ENCODE measurements at places on chromosomes 5 and 9.

- DNase-seq, result peak; percentile 80
Measured at GRCh38 chr9:98706651-98707165, 2.0 kb downstream of the GABBR2 start.

- DNase-seq, result no peak
Measured at GRCh38 chr9:2466703-2467102, 154.9 kb upstream of the VLDLR start.

DNA sequence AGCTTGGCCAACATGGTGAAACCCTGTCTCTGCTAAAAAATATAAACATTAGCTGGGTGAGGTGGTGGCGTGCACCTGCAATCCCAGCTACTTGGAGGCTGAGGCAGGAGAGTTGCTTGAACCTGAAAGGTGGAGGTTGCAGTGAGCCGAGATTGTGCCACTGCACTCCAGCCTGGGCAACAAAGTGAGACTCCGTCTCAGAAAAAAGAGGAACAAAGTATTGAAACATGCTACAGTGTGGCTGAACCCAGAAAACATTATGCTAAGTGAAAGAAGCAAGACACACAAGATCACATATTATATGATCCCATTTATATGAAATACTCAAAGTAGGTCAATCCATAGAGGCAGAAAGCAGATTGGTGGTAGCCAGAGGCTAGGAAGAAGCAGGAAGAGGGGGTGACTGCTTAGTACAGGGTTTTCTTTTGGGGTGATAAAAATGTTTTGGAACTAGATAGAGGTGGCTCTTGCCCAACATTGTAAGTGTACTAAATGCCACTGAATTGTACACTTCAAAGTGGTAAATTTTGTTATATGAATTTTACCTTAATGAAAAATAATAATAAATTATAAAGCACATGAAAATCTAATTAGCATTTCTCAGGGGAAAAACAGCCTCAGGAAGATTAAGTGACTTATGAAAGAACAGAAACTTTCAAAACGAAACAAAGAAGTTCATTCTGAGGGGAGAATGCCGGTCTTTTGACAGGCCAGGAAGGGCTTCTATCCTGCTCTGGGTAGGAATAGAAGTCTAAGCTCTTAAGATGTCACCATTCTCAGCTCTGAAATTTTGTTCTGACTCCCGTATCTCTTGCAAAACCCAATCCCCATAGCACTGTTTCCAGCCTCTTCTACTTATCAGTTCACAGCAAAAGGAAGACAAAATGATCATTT, 161.1 kb upstream of the TBCA start:
- no peak for DNase-seq

GRCh38 chr5:103808464-103809106, 246.0 kb upstream of the NUDT12 start:
- DNase-seq, result peak; percentile 44

- DNase-seq, result no peak
Measured at GRCh38 chr5:96856371-96856770, 19.9 kb upstream of the ERAP2 start.

DNA sequence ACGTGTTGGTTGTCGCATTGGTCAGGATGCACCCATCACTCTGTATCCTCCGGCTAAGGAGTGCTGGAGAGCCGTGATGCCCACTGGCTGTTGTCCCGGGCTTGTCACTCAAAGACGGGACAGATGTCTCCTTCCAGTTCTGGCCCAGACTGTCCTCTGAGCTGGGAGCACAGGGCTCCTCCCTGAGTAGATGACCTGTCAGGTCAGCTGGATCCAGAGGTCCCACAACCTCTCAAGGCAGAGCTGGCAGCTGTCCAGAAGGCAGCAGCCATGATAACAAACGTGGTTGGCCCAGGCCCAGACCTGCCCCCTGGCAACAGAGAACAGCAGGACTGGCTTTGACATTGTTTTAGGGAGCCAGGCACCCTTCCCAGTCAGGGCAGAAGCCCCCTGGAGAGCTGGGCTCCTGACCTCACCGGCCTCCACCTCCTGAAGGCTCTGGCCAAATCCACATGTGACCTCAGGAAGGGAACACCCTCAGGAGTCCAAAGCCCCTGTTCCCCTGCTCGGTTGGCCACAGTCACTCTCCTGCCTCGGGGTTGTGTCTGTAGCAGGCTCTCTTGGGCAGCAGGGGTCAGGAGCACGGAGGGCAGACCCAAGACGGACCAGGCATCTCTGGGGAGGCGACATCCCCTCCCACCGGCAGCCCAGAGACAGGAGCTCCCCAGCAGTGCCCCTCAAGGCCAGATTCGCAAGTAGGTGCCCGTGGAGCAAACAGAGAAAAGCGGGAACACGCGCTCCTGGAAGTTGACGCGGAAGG, 10.3 kb downstream of the TRIM7 start:
- no peak for DNase-seq

GRCh38 chr9:5876711-5877110, 14.0 kb upstream of the MLANA start:
- DNase-seq, result no peak

DNA sequence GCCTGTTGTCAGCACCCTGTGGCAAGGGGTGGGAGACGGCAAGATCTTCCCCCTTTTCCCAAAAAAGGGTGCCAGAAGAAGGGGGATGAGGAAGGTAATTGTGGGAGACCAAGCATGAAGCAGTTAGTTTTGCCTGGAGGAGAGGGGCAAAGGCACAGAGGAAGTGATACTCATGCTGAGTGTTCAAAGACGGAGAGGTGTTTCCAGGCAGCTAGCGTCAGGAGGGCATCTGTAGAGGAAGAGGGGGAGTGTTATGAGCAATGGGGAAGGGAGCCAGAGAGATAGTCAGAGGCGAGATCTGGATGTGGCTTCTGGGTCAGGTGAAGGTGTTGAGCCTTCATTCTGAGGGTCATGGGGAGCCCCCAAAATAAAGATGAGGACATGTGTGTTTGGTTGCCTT, 26.9 kb upstream of the ADAM19 start:
- DNase-seq, result no peak

- no peak for DNase-seq
Measured at GRCh38 chr5:147307170-147307569, 72.3 kb downstream of the STK32A start.

All from G401 (cell line).